Tongue (tissue), 3 donors: ENCODE measurements at places on chromosomes 16 and 17. TPM values are rescaled to one million over a fixed set of nuclear protein-coding genes. Genes with fewer than 3 reads are reported as not detected.

- DNase-seq: no peak
Measured at GRCh38 chr17:29007860-29008455, 2.1 kb upstream of the SEZ6 start.

Gene GFAP
- total RNA-seq: 1.7 TPM

GRCh38 chr17:65914784-65915342 is 277.1 kb downstream of the CEP112 start:
- DNase-seq: no peak

DNA sequence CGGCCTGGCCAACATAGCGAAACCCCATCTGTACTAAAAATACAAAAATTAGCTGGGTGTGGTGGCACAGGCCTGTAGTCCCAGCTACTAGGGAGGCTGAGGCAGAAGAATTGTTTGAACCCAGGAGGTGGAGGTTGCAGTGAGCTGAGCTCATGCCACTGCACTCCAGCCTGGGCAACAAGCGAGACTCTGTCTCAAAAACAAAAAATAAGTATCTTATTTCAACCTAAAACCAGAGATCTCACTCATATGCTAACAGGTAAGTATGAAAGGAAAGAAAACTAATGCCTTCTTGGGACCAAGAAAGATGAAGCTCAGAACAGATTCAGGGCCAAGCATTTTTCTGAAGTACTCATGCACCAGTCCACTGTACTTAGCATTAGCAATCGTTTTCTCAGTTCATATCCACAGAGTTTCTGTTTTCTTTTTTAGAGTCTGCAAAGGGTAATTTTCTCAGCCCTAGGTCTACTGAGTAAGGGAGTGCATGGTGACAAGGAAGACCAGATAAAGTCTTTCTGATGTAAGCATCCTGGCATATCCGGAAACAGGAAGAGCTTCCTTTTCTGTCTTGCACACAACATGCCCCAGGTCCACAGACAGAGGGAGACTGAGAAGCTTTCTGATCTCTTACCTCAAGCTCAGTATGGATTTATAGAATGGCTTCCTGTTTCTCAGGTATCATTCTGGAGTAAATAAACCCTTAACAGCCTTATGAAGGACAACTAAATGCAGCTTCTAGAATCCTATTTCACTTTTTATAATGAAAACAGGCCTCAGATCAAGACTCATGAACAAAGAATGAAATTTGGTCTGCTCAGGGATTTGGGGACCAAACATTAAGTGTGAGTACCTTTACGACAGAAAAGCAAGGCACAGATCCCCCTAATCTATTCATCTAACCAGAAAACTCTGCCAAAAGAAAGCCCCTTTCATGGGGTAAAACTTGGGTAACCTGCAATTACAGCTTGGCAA is 38.7 kb upstream of the FOXJ1 start:
- DNase-seq: no peak

GRCh38 chr17:6943406-6943805 is 52.4 kb upstream of the ALOX12 start:
- DNase-seq: no peak

DNA sequence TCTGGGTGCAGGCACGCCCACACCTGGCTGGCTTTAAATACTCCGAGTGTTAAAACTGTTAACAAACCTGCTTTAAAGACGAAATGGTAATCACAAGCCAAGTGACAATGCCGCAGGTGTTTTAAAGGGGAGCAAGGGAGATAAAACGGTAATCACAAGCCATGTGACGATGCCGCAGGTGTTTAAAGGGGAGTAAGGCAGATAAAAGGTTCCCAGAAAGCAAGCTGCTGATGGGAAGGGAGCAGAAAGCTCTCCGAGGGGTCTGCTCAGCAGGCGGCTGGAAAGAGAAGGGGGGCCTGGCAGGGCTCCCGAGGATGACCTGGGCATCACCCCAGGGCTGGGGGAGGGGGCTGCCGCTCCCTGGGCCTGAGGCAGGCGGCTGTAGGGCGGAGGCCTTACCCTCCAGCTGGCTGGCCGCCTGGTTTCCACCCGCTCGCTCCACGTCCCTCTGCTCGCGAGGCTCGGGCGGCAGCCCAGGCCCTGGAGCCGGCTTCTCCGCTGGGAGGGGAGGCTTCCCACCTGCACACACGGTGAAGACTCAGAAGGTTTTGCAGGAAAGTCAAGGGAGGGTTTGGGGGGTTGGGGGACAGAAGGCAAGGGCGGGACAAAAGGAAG is 12.1 kb downstream of the NDUFAF8 start:
- peak; percentile 77 for DNase-seq

DNA sequence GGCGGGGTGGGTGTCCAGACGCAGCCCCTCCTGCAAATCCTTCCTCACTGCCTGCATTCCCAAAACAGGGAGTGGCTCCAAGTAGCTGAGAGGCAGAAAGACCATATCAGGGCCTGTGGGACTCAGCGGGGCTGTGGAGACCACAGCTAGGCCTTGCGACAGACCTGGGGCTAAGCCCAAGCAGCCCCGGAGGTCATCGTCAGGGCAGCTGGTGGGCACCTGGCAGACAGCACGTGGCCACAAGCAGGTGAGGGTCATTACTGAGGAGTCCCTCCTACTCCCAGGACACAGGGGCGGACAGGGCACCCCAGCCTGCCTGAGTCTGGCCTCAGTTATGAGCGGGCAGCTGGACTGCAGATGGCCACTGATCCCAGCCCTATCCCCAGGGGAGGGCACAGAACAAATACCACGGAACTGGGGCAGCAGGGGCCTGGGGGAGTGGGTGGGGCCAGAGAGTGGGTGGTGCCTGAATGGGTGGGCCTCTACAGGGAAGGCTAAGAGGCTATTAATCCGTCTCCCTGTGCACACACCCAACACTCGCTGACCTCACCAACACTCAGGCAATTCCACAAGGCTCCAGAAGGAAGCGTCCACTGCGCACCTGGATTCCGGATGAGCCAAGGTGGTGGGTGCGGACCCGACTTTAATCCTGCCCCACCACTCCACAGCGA is 8.5 kb downstream of the HS3ST6 start:
- DNase-seq: no peak

Gene KRTAP9-4
- not detected for total RNA-seq

Gene C16orf92
- not detected for total RNA-seq

- no peak for DNase-seq
Measured at GRCh38 chr16:29148131-29148691, 163.4 kb downstream of the LAT start.

Gene SHISA9
- total RNA-seq: 2.6 TPM
